AG04450 (cell line): ENCODE measurements at places on chromosomes 1 and 21. TPM values are rescaled to one million over a fixed set of nuclear protein-coding genes. Genes with fewer than 3 reads are reported as not detected.

The EEIG2 gene
- 4.4 and 6.1 TPM in 2 replicates for polyA plus RNA-seq

The RPE65 gene
- not detected in 2 replicates for polyA plus RNA-seq

The ALX3 gene
- not detected in 2 replicates for polyA plus RNA-seq

The KCNT2 gene
- polyA plus RNA-seq = 1.3 and 2.0 TPM in 2 replicates

The C1orf116 gene
- polyA plus RNA-seq = not detected in 2 replicates

The DHRS3 gene
- 42.3 and 50.5 TPM in 2 replicates for polyA plus RNA-seq

The TSTD1 gene
- polyA plus RNA-seq = 0.33 TPM in 1 of 2 replicates, not detected in the other

The SAMD13 gene
- polyA plus RNA-seq = 0.99 and 1.0 TPM in 2 replicates

The RYR2 gene
- polyA plus RNA-seq = not detected in 2 replicates

The PRR9 gene
- polyA plus RNA-seq = not detected in 2 replicates

The PPP1R8 gene
- polyA plus RNA-seq = 52.7 and 55.2 TPM in 2 replicates

The PLA2G2A gene
- polyA plus RNA-seq = not detected in 2 replicates

The KCNA2 gene
- polyA plus RNA-seq = not detected in 2 replicates

The MPL gene
- polyA plus RNA-seq = not detected in 2 replicates

The ZNF124 gene
- polyA plus RNA-seq = 3.9 and 4.9 TPM in 2 replicates

The FMO4 gene
- 0.46 and 1.2 TPM in 2 replicates for polyA plus RNA-seq

The CELA2A gene
- polyA plus RNA-seq = not detected in 2 replicates

The ZNF670 gene
- 2.2 and 3.3 TPM in 2 replicates for polyA plus RNA-seq

The ABCD3 gene
- polyA plus RNA-seq = 25.0 and 34.0 TPM in 2 replicates

The SHISAL2A gene
- polyA plus RNA-seq = not detected in 2 replicates

The SPATA46 gene
- polyA plus RNA-seq = not detected in 2 replicates
